GM19239 (cell line): ENCODE measurements at places on chromosomes 12 and 14.

GRCh38 chr14:55593698-55594097 is 13.7 kb downstream of the KTN1 start:
- no peak for DNase-seq

DNA sequence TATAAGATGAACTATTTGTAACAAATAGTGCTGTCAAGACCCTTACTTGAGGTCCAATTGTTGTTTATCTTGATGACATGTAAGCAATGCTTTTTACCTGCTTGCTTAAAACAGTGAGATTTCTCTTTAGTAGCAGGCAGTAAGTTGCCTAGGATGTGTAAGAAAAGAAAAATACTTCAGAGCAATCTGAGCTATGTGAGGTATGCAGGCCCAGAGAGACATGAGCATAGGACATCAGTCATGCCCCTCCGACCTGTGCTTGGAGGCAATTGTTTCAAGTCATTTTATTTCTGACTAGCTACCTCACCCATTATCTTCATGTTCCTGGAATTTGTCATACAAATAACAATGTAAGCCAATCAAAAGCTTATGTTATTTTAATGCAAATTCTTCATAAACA is 930.6 kb upstream of the FBXO33 start:
- no peak for DNase-seq

GRCh38 chr14:35004839-35005238 is 22.0 kb downstream of the SRP54 start:
- no peak for DNase-seq

- no peak for DNase-seq
These were observed 118.0 kb downstream of the KICS2 start for GRCh38 chr12:64103825-64104740.

DNA sequence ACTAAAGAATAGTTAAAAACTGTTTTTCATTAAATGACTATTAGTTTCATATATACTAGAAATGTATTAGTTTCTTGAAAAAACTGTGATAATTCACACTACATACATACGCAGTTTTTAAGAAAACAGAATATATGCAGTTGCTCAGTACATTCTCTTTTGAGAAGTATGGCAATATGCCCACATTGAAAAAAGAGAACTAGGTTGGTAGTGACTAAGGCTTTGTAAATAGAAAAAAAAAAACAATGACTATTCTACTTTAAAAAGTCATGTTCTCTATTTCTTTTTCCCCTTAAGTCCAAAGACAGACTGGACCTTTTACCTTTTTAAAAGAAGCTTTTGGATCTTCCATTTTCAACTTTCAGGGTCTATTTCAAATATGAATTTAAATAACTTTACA is 25.0 kb downstream of the SNX6 start:
- DNase-seq: no peak

DNA sequence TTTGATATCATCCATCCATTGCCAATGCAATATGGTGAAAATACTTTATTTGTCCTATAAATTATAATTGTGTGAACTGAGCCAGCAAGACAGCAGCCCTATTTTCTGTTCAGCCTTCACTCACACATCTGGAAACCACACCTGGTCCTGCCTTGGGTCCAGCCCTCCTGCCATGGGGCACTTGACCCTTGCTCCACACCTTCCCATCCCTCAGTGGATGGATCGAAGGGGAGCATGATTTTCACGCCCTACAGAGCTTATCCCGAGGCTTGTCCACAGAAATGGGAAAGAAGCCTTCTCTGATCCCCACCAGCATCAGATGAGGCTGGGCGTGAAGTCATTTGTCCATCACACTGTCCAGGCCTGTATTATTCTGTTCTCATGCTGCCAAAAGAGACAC is 10.1 kb downstream of the TMEM132D start:
- no peak for DNase-seq

DNA sequence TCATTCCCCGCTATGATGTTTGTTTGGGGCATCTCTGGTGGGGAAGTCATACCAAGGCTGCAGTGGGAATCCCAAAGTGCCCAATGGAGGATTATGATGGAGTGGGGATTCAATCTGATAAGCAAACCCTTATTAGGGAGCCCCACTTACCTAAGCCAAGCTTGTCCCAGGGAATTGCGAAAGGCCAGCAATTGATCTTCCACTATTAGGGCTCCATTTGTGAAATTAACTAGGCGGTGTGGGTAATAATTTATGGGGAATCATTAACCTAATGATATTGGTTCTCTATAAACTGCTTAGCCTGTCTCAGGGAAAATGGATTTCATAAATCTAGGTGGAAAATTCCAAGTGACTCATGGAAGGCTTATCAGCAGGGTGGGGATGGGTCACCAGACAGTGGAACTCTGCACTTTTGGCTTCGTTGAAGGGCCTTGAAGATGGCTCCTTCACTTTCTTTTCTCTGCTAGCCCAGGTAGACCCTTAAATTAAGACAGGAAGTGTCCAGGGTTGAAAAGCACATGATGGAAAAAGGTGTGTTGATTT is 113.0 kb upstream of the WSCD2 start:
- DNase-seq: no peak

- DNase-seq: no peak
These were observed 1.1 kb downstream of the CKB start for GRCh38 chr14:103521438-103521950.

DNA sequence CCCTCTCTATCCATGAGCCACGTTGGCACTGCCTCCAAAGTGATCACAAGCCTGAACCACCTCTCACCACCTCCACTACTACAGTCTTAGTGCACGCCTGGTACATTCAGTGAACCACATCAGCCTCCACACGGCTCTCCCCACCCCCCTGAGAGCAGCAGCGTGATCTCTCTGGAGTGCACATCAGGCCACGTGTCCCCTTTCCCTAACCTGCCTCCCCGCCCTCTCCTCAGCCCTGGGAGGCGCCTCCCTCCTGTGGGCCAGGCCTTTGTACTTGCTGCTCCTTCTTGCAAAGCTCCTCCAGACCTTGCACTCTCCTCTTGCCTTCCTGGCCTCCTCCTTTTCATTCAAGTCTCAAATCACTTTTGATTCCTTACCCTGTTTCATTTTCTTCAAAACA is 49.8 kb downstream of the SLC6A12 start:
- no peak for DNase-seq

- no peak for DNase-seq
These were observed 95.1 kb downstream of the NT5DC3 start for GRCh38 chr12:103745962-103746361.

DNA sequence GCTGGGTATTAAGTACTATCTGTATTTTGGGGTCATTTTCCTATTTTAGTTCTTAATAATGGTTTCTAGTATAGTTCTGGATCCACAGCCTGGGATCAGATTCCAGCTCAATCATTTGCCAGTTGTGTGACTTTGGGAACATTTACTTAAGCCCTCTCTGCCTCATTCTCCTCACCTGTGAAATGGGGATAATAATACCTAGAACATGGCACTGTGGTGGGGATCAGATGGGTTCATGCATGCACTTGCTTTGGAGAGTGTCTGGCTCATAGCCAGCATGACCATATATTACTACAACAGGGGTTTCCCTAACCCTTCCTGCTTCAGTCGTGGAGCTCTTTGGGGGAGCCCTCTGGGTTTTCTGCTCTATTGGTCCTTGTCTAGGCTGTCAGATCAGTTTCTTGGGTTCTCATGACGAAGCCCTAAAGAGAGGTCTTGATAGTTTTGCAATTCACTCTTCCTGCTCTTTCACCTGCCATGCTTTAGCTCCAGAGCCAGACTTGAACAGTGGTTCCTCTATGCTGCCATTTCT is 34.1 kb upstream of the SMOC1 start:
- no peak for DNase-seq

DNA sequence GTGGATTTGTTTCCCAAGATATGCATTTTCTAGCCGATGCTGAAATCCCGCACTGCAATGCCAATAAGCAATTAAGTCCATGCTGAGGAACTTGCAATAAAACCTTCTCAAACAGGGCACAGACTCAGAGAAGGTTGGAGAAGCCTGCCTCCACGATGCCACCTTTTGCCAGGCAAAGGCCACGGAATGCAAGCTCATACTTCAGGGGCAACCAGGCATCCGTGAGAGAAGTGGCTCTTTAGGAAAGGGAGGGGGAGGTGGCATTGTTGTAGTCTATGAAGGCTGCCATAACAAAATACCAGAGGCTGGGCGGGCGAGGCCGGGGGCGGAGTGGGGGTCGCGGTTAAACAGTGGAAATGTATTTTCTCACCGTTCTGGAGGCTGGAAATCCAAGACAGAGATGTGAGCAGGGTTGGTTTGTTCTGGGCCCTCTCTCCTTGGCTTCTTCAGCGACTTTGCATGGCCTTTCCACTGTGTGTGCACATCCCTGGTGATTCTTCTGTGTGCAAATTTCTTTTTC is 689.5 kb downstream of the VRK1 start:
- no peak for DNase-seq

GRCh38 chr14:64266239-64266638 is 27.9 kb downstream of the ESR2 start:
- no peak for DNase-seq

DNA sequence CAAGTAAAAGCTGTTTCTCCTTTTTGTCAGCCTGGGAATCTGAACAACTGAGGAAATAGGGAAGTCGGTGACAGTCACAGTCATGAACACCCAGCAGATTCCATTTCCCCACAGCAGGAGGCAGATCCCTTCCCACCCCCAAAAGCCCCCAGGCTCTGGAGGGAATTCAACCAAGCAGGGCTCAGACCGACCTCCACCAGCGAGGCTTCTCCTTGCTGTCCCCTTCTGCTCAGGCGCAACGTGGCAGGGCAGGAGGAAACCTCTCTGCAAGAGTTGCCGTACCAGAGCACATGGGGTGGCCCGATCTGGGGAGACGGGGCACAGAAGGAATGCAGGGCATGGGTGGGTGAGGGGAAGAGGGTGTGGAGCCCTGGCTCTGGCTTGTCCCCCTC is 319 bp downstream of the GALNT6 start:
- DNase-seq: no peak

GRCh38 chr12:102483466-102483865 is 3.1 kb upstream of the IGF1 start:
- peak; percentile 29 for DNase-seq

GRCh38 chr12:3175238-3175637 is 98.1 kb downstream of the TSPAN9 start:
- no peak for DNase-seq
